NCI-H146 (cell line): ENCODE measurements at places on chromosomes 12 and 14.
A peak's percentile ranks its signal among the peaks of the same experiment; 100 is the strongest.

DNA sequence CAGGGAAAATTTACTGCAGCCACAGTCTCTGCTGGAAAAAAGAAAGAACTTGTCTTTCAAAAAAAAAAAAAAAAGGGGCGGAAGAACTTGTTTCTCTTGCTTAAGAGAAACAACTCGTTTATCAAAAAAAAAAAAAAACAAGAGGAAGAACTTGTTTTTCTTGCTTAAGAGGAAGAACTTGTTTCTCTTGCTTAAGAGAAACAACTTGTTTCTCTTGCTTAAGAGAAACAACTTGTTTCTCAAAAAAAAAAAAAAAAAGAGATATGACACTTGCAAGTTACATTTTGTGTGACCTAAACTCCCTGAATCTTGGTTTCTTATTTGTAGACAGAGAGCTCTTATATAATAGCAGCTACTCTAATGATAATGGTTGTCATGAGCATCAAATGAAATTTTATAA, 44.7 kb upstream of the USP15 start:
- DNase-seq, result no peak

DNA sequence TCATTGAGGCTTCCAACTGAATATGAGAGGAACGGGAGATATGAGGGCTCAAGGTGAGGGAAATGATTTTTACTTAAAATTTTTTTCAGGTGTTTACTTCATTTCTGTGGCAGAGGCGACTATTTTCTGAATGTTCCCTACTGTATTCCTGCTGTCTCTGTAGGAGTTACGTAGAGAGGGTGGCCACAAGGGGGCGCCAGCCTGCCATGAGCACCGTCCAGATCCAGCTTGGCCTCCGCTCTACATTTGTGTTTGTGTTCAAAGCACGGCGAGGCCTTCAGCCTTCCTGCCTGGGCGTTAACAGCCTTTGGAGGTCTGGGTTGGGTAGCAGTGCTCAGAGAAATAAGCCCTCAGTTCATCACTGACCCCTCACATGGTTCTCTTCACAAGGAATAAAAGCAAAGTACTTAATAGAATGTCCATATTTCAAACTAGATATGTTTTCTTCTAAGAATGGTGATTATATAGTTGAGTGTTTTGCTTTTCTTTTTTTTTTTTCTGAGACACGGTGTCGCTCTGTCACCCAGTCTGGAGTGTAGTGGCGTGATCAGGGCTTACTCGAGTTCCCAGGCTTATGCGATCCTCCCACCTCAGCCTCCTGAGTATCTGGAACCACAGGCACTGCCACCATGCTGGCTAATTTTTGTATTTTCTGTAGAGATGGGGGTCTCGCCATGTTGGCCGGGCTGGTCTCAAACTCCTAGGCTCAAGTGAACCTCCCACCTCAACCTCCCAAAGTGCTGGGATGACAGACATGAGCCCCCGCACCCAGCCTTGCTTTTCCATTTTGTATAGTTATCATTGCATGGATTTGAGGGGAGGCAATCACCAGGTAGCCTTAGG, 22.3 kb downstream of the CKB start:
- peak; percentile 89 for DNase-seq

- no peak for DNase-seq
These were observed 84.5 kb downstream of the PLEKHG3 start for GRCh38 chr14:64788706-64789105.

GRCh38 chr12:49503674-49504180, 35.1 kb upstream of the KCNH3 start:
- DNase-seq, result peak; percentile 54

DNA sequence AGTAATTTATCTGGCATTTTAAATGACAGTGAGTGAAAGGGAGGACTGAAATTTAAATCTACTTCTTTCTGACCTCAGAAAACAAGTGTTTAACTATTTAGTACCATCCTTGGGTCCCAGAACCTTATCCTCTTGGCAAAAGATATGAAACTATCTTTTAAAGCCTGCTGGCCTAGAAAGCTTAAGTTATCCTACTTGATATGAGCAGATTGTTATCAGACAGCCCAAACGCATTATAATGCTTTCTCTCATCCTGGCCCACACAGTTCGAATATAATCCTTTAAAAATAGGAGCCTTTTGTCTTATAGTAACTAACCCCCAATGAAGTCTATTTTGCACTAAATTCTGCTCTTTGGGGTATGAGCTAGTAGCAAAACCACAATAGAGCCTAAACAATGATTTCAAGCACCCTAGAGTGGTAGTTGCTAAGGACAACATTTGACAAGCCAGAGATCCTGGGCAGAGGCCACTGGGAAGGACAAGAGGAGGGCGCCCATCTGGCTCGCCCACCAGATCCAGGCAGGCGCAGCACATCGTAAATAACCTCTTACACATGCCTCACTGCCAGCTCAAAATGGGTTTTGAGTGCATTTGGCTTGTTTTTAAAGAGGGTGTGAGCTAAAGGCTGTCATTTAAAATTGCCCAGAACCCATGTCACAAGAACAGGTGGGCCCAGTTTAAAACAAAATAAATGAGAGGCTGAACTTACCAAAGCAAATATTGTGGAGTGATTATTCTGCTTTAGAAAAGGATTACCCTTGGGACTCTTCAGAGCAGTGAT, 37.7 kb upstream of the CRY1 start:
- DNase-seq, result no peak

DNA sequence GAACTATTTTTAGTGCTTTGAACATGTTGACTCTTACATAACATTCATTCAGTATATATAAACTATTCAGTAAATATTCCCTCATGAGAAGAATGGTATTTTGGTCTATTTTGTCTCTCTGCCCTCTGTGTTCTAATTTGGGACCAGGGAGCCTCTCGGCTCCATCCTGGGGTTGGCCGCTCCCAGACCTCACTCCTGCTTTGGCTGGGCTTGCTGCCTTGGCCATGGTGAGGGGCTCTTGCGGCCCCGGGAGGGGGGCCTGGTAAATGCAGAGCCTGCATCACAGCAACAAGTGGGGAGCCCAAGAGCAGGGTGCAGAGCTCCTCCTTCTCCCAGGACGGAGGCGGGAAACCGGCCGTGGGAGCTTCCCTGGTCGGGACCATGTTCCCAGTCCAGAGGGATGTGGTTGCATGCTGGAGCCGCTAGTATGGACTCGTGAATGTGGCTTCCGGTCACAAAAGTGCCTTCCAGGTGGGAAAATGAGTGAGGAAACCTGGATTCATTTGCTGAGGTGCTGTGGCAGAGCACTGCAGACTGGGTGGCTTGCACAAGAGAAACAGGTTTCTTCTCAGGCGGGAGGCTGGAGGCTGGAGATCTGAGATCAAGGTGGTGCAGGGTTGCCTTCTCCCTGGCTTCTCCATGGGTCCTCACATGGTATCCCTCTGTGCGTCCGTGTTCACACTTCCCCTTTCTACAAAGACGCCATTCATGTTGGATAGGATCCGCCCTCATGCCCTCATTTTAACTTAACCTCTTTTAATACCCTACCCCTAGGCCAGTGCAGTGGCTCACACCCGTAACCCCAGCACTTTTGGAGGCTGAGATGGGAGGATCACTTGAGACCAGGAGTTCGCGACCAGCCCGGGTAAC, 250.2 kb downstream of the CACNA1C start:
- DNase-seq, result no peak

DNA sequence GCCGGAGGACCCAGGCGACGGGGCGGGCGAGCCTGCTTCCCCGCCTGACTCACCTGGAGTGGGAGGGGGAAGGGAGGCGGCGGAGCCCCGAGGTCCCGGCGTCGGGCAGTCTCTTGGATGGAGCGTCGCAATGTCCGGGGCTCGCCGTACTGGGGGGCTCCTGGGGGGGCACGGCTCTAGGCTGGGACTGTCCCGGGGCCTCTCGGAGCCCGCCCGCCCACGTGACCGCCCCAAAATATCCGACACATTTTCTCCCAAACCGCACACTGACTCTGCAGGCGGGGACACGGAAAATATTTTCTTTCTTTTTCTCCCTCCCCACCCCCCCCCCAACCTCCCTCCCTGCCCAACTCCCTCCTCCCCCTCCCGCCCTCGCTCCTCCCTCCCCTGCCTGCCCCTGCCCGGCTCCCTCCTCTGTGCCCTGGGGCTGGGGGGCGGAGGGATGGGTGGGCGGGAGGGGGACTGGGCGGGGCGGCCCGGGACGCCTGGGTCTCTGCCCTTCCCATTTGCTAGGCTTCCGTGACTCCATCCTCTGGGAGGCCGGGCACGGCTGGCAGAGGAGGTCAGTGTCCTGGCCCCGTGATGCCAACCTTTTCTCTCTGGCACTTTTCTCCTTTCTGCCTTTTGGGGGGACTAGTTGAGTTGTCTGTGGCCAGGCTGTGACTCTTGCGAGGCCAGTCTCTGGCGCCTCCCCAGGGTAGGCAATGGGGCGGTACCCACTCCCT, at the start of gene RARG:
RARG (minus strand) TSS at position 289 of the 725 bp plus-strand sequence. CDS start 4,664 bp downstream, outside the sequence.
- DNase-seq, result peak; percentile 43

GRCh38 chr12:91123236-91123916, 12.1 kb upstream of the LUM start:
- no peak for DNase-seq

GRCh38 chr12:68264158-68264855, 10.9 kb upstream of the IL22 start:
- DNase-seq, result no peak

DNA sequence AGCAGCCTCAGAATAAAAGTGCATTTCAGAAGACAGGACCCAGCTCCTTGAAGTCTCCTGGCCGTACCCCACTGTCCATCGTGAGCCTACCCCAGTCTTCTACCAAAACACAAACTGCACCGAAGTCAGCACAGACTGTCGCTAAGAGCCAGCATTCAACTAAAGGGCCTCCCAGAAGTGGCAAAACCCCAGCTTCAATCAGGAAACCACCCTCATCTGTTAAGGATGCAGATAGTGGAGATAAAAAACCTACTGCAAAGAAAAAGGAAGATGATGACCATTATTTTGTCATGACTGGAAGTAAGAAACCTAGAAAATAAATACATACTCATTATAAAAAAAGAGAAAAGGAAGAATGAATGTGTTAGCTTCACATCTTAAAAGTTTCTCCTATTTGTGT, 51.1 kb downstream of the GAS2L3 start:
- no peak for DNase-seq

GRCh38 chr14:36132826-36133225, 43.7 kb downstream of the PTCSC3 start:
- no peak for DNase-seq

DNA sequence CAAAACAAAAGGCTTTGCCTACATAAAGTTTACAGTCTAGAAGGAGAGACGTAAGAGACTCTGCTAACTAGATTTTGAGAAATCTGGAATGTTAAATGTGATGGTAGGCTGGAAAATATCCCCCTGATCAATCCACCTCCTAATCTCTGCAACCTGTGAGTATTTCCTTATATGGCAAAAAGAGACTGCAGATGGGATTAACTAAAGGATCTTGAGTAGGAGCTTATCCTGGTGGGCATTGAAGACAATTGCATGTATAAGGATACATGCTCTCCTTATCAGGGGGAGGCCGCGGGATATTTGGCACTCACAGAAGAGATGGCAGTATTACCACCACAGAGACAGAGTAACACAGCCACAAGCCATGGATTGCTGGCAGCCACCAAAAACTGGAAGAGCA, 95.2 kb downstream of the EGLN3 start:
- no peak for DNase-seq

DNA sequence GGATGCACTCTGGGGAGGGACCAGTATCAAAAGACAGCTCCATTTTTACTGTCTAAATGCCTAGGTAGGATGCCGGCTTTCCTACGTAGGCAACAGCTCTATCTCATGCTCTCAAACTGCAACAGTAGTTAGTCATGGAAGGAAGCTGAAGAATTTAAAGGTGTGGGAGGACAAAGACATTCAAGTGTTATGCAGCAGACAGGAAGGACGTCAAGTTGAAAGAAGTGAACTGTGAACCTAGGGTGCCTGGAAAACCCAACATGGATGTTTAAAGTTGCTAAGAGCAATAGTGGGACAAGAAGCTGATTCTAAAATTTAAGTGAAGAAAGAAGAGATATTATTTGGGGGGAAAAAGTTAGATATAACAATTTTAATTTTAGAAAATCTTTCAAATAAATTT, 5.9 kb downstream of the SEC23A start:
- DNase-seq, result no peak
